ENCODE measurements at places on chromosomes 4 and X. TPM values are rescaled to one million over a fixed set of nuclear protein-coding genes. Genes with fewer than 3 reads are reported as not detected.

DNA sequence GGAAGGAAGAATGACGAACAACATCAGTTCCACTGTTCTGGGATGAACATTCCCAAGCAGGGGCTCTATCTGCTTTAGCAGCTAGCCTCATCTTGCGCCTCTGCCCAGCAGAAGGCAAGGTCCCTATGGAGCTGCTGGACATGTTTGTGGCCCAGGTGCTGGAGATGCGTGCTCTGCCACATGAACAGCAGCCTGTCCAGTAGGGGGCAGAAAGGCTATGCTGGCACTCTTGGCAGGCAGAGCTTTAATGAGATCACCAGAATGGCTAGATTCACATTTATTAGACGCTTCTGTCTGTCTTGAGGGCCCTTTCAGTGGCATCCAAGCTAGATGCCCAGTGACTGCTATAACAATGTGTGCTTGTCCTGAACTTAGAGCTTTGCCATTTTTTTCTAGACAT, 1826.0 kb downstream of the STIM2 start:
- peak; percentile 16 for DNase-seq

DNA sequence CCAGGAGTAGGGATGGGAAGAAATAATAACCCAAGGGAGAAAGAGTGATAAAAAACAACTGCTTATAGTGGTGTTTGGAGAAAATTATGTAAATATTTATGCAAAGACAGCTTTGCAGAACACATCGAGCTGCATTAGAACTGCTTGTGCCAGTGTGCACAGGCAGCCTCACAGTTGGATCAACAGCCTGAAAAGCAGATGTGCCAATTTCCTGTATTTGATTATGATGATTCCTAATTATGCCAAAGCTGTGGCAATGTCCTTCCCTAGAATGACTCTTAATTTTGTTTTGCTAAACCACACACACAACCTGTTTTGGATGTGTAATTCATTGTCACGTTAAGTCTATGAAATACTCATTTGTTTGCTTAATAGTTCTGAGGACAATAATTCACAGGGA, 30.6 kb upstream of the ANTXR2 start:
- no peak for DNase-seq

The CSAG2 gene
- not detected for total RNA-seq

GRCh38 chr4:2400841-2401609, 17.4 kb downstream of the ZFYVE28 start:
- DNase-seq = peak; percentile 35

The PAGE4 gene
- not detected for total RNA-seq

The PDGFRA gene
- 56.0 TPM for total RNA-seq

The AMBN gene
- total RNA-seq = not detected

GRCh38 chr4:120540625-120541024, 381.9 kb downstream of the PRDM5 start:
- no peak for DNase-seq

DNA sequence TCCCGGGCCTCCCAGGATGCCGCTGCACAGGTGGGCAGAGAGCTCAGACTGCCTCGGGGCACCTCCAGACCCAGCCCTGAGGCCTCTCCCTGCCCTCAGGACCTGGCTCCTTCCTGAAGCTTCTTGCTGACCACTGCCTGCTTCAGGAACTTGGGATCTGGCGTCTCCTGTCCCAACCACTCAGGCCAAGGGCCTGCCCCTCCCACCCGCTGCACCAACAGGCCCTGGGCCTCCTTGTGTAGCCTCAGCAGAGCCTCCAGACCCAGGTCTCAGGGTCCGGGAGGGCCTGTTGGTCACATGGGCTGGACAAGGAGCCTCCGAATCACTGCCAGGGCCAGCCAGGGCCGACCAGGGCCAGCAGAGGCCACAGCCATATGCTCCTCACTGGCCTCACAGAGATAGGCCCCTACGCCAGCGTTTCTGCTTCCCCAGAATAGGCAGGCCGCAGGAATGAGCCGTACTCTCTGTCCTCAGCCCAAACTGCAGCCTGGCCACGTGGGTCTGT, 2.8 kb downstream of the MXD4 start:
- peak; percentile 15 for DNase-seq

The RAB40AL gene
- 8.2 TPM for total RNA-seq

GRCh38 chr4:104976262-104976661, 170.4 kb upstream of the TET2 start:
- no peak for DNase-seq

The PCDH7 gene
- total RNA-seq = 2.6 TPM

GRCh38 chr4:89253311-89253710, 54.3 kb downstream of the GPRIN3 start:
- DNase-seq = no peak

GRCh38 chrX:12292996-12293765, 154.9 kb downstream of the FRMPD4 start:
- no peak for DNase-seq

DNA sequence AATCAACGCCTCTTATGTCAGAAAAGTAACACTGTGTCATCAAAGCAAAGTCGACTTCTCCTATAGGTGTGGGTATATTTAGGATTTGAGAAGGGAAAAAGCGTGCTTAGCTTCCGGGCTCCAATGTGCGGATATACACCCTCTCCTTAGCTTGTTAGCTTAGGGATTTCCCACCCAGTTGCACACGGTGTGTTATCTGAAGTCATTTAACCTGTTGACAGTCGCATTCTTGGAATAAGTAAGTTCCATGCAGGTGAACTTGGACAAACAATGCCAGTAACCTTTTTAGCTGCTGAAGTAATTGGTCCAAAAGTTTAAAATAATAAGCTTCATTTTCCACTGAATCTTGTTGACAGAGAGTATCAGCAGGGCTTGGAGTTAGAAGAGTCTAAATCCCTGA, 113.7 kb downstream of the SHROOM3 start:
- peak; percentile 25 for DNase-seq

GRCh38 chr4:148266921-148267320, 175.3 kb downstream of the NR3C2 start:
- no peak for DNase-seq

The SLC9B1 gene
- not detected for total RNA-seq

The FAM47E gene
- 10.1 TPM for total RNA-seq

The FGD1 gene
- 2.3 TPM for total RNA-seq

GRCh38 chrX:38426785-38427184, 74.4 kb downstream of the OTC start:
- DNase-seq = peak; percentile 38

DNA sequence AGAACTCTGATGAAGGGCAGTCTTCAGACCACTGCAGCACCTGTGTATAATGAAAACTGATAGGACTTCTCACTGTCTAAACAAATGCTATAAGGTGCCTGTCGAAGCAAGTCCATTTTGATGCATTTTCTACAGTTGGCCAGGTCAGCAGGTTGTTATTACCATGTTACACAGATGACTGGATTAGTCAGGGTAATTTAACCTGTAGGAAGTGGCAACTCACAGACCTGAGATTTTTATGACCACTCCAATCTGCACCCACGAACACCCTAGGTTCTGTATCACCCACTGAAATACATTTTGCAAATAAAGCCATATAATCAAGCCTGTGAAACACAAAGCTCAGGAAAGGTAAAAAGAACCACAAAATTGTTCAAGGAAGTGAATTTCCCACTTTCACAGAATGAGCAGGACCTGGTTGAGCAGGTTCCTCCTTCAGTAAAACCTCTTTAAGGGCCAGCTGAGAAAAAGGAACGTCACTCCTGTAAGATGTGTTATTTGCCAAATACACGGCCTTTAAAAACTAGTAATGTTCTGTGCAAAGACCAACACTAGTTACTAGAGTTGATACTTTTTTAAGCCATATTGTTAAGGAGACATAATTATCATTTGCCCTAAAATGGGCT, 12.7 kb downstream of the MAML3 start:
- DNase-seq = peak; percentile 33

DNA sequence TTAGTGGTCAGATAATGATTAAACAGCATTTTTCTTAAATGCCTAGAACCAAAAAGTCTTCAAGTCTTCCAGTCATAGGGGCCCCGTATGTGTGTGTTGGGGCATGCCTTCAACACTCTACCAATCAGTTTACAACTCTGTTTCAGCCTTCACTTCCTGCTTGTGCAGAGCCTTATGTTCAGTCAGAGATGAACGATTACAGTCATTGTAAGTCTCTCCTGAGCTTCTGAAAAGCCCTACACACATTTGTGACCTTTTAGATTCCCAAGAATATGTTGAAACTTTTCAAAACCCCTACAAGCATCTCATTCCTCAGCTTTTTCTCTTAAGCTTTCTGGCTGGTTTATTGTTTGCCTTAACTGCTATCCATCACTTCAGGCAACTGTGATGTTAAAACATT, 591.2 kb downstream of the ZNF674 start:
- DNase-seq = no peak

DNA sequence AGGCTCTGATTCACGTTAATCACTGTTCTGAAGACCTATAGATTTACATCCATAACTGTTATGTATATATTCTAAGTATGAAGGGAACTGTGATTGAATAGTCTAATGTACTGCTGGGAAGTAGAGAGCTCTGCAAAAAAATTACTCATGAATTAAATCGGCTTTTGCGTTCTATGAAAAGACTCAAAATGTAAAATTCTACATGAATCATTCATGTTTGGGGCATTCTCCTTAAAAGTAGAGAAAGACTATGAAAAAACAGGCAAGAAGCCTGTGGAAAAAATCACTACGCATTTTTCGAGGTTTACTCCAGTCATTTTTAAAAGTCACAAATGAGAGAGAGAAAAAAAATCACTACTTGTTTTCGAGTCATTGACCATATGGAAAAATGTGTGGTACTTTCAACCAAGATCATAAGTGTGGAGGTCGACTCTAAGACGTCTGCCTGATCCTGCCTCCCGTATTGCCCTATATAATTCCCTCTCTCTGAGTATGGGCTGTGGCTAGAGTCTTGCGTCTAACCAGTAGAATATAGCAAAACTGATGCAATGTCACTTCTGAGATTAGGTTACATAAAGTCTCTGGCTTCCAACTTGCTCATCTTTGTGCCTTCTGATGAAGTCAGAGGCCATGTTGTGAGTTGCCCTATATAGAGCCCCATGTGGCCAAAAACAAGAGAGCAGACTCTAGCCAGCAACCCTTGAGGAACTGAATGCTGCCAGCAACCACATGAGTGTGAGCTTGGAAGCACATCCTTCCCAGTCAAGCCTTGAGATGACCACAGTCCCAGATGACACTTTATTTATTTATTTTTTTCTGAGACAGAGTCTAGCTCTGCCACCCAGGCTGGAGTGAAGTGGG, 32.1 kb upstream of the VEGFD start:
- no peak for DNase-seq

- no peak for DNase-seq
Observed at GRCh38 chr4:27463816-27464215, 603.2 kb downstream of the STIM2 start.

GRCh38 chrX:17412692-17413091, 37.7 kb downstream of the NHS start:
- no peak for DNase-seq

GRCh38 chr4:6808259-6808658, 25.7 kb downstream of the KIAA0232 start:
- DNase-seq = no peak

The TMEM271 gene
- total RNA-seq = not detected

The IL2RG gene
- 8.2 TPM for total RNA-seq

DNA sequence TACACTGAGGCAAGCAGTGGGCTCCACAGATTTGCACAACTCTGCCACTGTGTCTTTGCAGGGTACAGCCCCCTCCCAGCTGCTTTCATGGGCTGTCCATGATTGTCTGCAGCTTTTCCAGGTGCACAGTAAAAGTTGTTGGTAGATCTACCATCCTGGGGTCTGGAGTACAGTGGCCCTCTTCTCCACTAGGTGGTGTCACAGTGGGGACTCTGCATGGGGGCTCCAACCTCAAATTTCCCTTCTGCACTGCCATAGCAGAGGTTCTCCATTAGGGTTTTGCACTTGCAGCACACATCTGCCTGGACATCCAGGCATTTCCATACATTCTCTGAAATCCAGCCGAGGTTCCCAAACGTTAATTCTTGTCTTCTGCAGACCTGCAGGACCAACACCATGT, 1002.3 kb downstream of the FAM133A start:
- DNase-seq = no peak

DNA sequence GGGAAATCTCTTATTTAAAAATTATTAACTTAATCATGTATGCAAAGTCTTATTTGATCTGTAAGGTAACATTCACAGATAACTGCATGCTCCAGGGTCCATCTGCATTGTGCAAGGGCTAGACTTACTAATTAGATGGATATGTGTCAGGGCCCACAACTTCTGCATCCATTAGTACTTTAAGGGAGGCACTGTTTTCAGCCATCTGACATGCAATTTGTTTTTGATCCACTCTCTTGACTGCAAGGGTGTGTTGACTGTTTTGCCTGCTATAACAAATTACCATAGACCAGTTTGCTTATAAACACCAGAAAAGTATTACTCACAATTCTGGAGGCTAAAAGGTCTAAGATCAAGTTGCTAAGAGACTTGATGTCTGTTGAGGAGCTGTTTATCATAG, 542.1 kb upstream of the HS3ST1 start:
- no peak for DNase-seq

DNA sequence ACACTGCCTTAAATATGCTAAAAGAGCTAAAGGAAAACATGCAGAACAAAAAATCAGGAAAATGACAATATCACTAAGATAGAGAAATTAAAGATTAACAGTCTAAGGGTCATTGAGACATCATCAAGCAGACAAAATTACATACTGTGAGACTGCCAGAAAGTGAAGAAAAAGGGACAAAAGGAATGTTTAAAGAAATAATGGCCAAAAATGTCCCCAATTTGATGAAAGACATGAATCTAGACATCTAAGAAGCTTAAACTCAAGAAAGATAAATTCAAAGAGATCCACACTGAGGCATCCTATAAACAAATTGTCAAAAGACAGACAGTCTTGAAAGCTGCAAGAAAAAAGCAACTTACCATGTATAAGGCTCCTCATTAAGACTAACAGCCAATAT, 63.7 kb downstream of the OPHN1 start:
- DNase-seq = no peak

The P2RY8 gene
- 0.66 TPM for total RNA-seq

The SLC7A11 gene
- 3.3 TPM for total RNA-seq

- DNase-seq = no peak
Observed at GRCh38 chr4:174600391-174600790, 78.1 kb upstream of the HPGD start.

The TRPC5OS gene
- 0.26 TPM for total RNA-seq

- no peak for DNase-seq
Observed at GRCh38 chrX:24513416-24513815, 48.3 kb downstream of the PDK3 start.

- DNase-seq = no peak
Observed at GRCh38 chrX:97616883-97617530, 733.3 kb downstream of the RPA4 start.

The RHOXF1 gene
- not detected for total RNA-seq

The SPANXA2 gene
- not detected for total RNA-seq

The TRIM75 gene
- total RNA-seq = not detected

The PRRG1 gene
- total RNA-seq = 3.9 TPM

GRCh38 chr4:174217273-174218126, 66.0 kb downstream of the FBXO8 start:
- peak; percentile 42 for DNase-seq

GRCh38 chr4:139552517-139553307, 3.3 kb downstream of the SETD7 start:
- DNase-seq = no peak
